ENCODE measurements at places on chromosomes 7 and 10.

DNA sequence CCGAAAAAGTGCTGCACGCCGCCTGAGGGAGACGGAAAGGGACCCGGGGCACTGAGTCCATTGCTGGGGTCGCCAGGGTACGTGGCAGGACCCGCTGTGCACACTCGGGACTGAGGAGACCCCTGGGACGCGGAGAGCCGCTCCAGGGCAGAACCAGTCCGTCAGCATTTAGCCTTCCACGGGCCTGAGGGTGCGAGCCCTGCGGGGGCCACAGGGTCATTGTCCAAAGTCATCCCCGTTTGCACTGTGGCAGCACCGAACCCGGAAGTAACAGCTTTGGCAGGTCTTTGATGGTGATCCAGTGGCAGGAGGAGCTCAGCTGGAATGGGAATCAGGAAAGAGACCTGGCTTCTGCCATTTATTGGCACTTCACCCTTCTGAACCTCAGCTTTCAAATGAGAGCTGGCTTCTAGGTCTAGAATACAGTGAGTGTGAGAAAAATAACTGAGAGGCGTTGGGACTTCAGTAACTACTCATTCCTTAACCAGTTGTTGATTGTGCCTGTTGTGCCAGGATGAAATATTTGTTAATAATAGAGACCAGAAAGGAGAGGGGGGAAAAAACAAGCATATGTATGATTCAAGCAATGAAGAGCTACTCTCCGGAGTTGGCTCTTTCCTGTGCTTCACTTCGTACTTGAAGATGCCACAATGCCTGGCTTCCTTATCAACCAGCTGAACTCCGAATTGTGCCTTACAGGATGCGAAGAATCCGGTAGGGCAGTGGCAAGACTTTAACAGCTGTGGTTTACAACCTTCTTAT is 811 bp upstream of the ARHGAP12 start:
- peak; percentile 73 for DNase-seq

DNA sequence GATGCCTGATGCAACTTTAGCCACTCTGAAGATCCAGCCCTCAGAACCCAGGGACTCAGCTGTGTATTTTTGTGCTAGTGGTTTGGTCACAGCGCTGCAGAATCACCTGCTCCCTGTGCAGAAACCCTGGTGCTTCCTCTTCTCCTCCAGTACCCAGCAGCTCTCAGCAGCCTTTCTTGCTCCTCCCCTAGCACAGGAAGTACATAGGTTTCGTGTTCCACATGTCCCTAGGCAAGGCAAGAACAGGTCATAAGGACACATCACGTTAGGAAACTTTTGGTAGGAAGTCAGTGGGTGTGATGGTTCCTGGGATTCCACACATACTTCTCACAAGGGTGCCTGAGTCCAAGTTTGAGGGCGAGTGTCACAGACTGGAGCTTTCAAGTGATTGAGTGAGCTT is 167.9 kb upstream of the PRSS1 start:
- no peak for DNase-seq

DNA sequence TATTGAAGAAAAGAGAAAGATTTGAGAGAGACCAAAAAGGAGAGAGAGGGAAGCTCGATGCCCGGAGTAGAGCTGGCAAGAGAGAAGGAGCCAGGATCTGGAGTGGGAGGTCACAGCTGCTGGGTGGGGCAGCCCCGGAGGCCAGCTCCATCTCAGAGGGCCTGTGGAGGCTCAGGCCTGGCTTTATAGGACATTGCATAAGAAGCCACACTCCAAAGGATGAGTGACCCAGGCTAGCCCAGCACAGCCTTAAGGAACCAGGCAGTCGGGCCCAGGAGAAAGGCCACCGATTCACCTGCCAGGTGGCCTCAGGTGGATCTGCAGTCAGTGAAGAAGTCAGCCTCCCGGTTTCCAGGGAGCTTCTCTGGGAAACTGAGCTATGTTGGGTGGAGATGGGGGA is 676 bp downstream of the PLAC9 start:
- DNase-seq = no peak

- peak; percentile 38 for DNase-seq
Observed at GRCh38 chr7:157265051-157265450, 71.8 kb upstream of the DNAJB6 start.

DNA sequence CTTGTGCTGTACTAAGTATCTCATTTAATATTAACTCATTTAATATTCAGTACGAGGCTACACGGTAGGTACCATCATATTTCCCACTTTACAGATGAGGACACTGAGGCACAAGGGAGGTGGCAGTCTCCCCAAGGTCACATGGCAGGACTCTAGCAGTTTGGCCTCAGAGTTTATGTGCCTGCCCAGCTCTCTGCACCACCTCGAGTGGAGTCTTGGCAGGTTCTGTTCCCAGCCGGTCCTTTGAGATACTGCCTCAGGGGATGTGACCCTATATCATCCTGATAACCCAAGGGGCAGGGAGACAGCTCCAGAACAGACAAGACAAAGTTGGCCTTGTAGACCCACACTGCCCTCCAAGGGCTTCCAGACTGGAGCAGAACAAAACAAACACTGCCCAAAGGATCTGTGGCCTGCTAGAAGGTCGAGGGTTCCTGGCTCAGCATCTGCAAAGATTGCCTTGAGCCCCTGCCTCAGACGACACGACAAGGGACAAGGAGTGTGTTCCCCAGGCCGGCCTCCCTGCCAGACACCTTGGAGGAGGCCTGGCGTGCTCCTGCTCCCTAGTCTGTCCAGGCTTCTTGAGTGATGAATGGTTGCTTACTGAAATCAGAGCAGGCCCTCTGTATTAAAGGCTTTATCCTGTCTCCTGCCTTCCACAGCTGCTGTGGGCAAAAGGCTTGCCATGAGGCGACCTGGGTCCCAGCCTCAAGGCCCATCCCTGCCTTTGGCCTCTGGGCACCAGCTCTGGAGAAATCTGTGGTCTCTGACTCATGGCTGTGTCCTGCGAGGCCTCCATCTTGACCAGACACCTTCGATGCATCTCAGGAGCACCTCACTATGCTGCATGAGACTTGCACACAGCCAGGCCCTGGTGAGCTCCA is 3.9 kb upstream of the PWWP2B start:
- no peak for DNase-seq

GRCh38 chr7:94087664-94088352 is 83.7 kb upstream of the BET1 start:
- no peak for DNase-seq

GRCh38 chr7:157668221-157668883 is 331.5 kb downstream of the DNAJB6 start:
- DNase-seq = no peak

GRCh38 chr10:16681521-16681920 is 135.7 kb downstream of the RSU1 start:
- DNase-seq = no peak

GRCh38 chr10:65394502-65395297 is 1531.1 kb upstream of the LRRTM3 start:
- DNase-seq = no peak

- no peak for DNase-seq
Observed at GRCh38 chr10:6101181-6101580, 12.3 kb downstream of the RBM17 start.

DNA sequence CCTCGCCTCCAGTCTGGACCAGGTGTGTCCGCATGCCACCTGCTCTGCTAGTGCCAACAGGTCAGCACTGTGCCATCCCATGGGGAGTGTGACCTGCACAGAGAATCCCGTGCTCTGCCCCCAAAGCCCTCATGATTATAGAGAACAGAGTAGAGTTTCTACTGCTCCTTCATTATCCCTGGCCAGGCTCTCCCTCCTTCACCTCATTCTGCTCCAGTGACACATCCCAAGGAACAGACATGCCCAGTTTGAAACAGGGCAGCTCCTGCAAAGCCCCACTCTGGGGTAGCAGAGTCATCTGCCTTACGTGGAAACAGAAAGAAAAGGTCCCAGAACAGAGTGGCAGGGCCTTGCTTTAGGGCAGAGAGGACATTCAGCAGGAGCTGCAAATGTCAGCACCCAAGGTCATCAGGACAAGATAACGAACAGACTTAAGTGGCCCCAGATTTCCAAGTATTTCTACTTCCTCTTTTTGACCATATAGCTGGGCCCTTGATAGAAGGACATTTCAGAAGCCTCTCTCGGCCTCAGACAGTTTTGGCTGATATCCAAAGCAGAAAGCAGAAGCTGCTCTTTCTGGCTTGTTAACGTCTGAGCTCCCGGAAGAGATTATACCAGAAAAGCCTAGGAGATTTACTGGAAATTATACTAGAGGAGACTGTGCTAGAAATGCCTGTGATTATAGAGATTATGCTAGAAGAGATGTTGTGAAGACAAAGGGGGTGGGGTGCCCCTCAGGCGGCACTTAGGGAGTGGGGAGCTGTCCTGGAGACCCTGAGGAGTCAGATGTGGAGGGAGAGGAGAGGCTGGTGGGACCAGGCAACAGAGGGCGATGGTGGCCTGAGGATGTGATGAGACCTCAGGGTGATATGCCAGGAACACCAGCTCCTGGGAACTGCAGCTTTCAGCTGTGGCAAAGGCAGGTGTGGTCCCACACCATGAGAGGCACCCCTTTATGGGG is 12.6 kb downstream of the TMEM176B start:
- no peak for DNase-seq

GRCh38 chr7:34750209-34750608 is 92.2 kb downstream of the NPSR1 start:
- no peak for DNase-seq

DNA sequence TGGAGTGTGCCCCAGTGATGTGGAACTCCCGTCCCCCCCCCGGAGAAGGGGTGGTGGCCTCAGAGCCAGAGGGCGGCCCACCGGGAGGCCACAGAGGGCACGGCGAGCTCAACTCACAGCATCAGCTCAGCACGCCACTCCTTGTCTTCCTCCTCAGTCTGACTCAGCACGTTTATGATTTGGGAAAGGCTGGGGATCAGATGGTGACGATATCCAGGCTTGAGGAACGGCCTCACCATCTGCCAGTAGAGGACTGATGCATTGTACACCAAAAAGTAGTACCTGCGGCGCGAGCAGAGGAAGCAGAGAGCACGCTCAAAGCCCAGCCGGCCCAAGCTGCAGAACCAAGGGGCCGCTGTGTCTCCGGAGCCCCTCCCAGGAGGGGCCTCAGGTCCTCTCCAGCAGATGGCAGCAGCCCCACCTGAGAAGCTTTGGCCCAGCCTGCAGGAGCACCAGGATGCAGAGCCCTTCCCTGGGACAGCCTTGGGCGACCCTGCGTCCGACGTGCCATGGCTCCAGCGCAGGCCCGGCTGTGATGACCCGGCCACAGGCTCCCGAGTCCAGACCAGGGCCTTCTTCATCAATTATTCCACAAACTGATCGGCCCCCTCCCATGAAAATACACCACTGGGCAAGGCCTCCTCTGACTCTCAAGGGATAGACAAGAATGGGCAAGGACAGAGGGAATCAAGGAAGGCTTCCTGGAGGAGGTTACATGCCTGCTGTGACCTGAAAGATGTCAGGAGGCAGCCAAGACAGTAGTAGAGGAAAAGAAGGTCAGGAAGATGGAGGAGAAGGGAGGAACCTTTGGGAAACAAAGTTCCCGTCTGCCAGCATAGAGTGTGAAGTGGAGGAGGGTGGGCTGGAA is 3.7 kb downstream of the CFAP46 start:
- DNase-seq = no peak

GRCh38 chr10:74381291-74381853 is 230.4 kb downstream of the ADK start:
- DNase-seq = no peak

- DNase-seq = no peak
Observed at GRCh38 chr7:26375726-26376174, 84.1 kb downstream of the SNX10 start.

DNA sequence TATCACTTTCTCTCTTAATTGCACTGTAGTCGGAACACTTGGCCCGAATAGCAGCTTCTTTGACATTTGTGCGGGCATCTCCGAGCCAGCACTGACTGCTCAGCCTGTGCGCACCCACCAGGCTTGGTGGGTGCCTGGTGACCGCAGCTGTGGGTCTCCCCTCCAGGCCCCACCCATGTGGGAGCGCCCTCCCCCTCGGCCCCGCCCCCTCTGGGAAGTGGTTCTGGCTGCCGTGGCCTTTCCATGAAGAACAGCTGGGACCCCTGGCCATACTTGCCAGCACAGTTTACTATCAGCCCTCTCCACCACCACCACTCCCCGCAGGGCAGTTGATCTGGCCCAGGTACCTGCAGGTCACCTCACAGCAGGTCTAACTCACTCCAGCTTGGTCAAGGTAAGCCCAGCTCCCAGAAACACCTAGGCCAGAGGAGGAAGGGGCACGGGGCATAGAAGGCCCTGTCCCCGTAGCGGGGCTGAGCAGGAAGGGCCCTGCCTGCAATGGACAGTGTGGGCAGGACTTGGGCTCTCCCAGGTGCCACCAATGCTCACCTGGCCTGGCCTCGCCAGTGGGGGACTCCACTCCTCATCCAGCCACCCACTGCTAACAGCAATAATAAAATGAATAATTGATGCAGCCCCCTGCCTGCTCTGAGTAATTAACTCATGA is 5.8 kb downstream of the RASGEF1A start:
- DNase-seq = peak; percentile 47

- DNase-seq = no peak
Observed at GRCh38 chr7:81499262-81500116, 270.4 kb downstream of the HGF start.

DNA sequence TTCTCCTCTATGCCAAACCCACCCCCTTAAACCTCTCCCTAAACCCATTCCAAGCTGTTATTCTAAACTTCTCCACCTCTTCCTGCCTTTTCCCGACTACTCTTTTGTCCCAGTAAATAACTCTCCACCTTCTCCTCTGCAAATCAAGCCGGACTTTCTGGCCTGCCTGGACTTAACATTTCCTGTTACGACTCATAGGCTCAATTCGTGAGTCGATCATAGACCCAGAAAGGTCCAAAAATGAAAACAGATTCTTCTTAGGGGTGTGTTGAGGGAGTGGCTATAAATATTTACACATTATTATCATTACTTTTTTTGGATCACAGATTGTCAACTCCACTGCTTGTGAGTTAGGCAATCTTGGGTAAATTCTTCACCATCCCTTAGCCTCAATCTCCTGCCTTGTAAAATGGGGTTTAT is 59.0 kb upstream of the HABP2 start:
- no peak for DNase-seq

DNA sequence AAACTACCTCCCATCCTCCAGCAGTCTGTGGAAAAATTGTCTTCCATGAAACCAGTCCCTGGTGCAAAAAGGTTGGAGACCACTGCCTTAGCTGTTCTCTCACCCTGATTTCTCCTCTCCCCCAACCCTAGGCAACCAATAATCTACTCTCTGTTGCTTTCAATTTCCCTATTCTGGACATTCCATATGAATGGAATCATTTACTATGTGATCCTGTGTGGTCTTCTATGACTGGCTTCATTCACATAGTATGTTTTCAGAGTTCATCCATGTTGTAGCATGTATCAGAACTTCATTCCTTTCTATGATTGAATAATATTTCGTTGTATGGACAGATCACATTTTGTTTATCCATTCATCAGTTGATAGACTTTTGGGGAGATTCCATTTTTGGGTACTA is 38.3 kb upstream of the DLG5 start:
- no peak for DNase-seq

GRCh38 chr10:14909101-14909500 is 30.4 kb downstream of the SUV39H2 start:
- DNase-seq = no peak

DNA sequence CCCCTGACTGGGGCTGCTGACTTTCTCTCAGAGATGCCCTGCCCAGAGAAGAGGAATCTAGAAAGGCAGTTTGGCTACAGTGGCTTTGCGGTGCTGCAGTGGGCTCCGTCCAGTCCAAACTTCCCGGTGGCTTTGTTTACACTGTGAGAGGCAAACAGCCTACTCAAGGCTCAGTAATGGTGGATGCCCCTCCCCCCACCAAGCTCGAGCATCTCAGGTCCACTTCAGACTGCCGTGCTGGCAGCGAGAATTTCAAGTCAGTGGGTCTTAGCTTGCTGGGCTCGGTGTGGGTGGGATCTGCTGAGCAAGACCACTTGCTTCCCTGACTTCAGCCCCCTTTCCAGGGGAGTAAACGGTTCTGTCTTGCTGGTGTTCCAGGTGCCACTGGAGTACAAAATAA is 734.5 kb upstream of the LRRN3 start:
- DNase-seq = no peak

GRCh38 chr7:94420328-94420727 is 25.6 kb downstream of the COL1A2 start:
- no peak for DNase-seq

Data from activated CD8-positive, alpha-beta memory T cell treated with anti-CD3 and anti-CD28 coated beads for 24 hours (primary cell).